ENCODE measurements at places on chromosomes 5 and 9. TPM values are rescaled to one million over a fixed set of nuclear protein-coding genes. Genes with fewer than 3 reads are reported as not detected.

DNA sequence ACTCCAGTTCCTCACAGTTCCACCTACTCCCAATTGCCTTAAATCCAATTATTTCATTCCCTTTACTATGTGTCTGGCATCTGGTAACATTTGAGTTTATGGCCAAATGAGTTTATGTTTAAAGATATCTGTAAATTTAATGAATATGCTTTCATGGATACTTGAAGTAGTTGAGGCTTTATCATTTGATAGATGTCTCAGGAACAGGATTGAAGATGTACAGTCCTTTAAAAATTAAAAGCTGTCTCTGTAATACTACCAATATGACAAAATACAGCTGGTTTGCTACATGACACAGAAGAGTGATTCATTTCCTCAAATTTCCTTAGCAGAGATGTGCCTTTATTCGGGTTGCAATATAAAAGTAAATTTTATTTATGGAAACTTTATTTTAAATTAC, 2326.0 kb upstream of the ACO1 start:
- DNase-seq: no peak
- no peaks in the 10 kb centered on the region for H3K4me1 ChIP-seq
- no peak overlapping the region for H3K27ac ChIP-seq
- H3K36me3 ChIP-seq: no peaks in the 10 kb centered on the region

- H3K36me3 ChIP-seq: no peaks in the 10 kb centered on the region
- peak; percentile 49 for DNase-seq
- peaks cover 2% of the 10 kb centered on the region for H3K27me3 ChIP-seq
- H3K27ac ChIP-seq: no peak overlapping the region
- H3K4me3 ChIP-seq: no peak overlapping the region
Observed at GRCh38 chr5:171688696-171689495, 96.7 kb upstream of the SMIM23 start.

- H3K4me1 ChIP-seq: peaks cover 2% of the 10 kb centered on the region
- H3K27ac ChIP-seq: no peak overlapping the region
- no peaks in the 10 kb centered on the region for H3K36me3 ChIP-seq
Observed at GRCh38 chr5:168274406-168274805, 17.0 kb upstream of the WWC1 start.

PSD2 gene
- total RNA-seq: 0.18 TPM

MBLAC2 gene
- 3.1 TPM for total RNA-seq
